ENCODE measurements at places on chromosomes 5 and 9.

DNA sequence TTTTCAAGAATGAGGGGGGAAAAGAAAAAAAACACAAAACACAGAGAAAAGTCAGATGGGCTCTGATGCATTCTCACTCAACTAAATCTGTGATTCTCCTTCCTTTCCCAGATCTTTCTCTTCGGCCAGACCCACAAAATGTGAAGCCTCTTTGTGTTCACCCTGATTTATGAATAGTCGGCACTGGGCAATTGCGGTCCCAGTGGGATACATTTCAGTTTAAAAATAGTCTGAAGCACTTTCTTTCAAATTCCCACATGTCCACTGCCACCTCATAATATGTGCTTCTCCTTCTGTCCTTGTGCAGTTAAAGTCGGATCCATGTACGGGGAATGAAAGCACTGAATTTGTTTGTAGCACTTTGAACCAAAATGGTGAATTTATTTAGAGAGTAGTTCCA lies 995.4 kb upstream of the WWC1 start:
- DNase-seq: no peak

GRCh38 chr5:149337736-149338135 lies 7.6 kb upstream of the GRPEL2 start:
- peak; percentile 78 for DNase-seq

DNA sequence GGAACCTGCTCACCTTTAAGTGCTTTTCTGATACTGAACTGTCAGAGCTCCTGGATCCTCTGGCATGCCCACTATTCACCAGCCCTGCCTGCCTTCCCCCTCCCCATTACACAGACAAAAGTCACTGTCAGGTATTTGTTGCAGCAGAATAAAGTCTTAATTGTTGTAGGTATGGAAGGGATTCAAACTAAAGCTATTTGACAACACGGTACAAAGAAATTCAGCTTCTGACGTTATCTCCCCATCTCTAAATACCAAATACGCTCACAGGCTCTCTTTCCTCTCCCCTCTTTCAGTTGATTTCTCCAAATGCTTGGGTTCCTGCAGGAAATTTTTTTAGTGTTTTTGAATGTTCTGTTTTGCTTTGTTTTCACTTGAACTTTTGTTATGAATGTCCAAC lies 9.3 kb upstream of the TGFBR1 start:
- no peak for DNase-seq

GRCh38 chr5:178293400-178293799 lies 60.8 kb upstream of the PHYKPL start:
- DNase-seq: no peak

DNA sequence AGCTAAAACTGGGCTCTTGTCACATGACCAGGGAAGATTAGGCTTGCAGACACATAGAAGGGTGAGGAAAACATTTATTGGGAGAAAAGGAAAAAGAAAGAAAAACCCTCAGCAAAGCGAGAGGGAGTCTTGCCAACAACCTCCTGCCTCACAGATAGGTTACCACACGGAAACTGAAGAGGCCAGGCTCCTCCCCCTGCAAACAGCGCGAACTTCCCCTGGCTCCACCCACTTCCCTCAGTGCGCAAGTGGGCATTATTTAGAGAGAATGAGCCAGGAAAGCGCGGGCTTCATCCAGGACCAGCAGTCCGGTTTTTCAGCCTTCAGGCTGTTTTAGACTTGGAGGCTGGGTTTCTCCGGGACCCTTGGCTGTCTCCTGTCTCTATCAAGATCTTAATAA lies 70.3 kb downstream of the STK32A start:
- no peak for DNase-seq

GRCh38 chr5:132467287-132467984 lies 23.1 kb downstream of the IRF1 start:
- DNase-seq: no peak

DNA sequence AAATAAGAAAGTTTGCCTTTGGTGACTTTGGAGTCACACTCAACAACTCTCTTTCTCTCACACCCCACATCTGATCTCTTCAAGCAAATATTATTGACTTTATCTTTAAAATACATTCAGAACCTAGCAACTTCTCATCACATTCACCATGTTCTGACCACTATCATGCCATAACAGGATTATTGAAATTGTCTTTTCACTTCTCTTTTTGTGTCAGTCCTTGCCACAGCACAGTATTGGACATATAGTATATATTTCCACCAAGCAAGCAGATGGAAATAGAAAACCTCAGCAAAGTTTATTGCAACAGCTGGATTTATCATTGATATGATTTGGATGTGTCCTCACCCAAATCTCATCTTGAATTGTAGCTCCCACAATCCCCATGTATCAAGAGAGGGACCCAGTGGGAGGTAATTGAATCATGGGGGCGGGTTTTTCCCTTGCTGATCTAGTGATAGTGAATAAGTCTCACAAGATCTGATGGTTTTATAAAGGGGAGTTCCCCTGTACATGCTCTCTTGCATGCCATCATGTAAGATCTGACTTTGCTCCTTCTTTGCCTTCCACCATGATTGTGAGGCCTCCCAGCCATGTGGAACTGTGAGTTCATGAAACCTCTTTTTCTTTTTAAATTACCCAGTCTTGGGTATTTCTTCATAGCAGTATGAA lies 26.9 kb upstream of the ITGA1 start:
- no peak for DNase-seq

GRCh38 chr5:1769017-1769640 lies 30.5 kb downstream of the MRPL36 start:
- DNase-seq: no peak

GRCh38 chr5:61327760-61328753 lies 4.0 kb upstream of the ZSWIM6 start:
- DNase-seq: no peak

DNA sequence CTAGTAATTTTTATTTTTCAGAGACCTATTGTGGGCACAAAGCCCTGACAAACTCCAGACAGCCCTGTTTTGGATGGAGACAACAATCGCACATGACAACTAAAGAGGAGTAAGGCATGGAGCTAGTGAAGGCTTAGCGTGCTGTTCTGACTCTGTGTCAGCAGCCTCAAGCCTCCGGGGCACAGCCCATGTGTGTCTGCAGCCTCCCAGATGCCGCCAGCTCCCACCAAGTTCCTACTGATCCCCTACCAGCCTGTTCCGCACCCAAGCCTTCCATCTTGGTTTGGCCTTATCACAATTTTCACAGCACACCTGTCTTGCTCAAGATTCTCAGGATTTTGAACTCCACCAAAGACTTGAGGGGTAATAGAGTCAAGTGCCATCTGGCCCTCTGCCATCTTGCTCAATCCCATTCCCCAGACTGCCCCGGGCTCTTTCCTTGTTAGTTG lies 70.3 kb upstream of the SH3PXD2B start:
- DNase-seq: no peak

GRCh38 chr9:22256381-22256780 lies 190.2 kb upstream of the DMRTA1 start:
- DNase-seq: no peak

DNA sequence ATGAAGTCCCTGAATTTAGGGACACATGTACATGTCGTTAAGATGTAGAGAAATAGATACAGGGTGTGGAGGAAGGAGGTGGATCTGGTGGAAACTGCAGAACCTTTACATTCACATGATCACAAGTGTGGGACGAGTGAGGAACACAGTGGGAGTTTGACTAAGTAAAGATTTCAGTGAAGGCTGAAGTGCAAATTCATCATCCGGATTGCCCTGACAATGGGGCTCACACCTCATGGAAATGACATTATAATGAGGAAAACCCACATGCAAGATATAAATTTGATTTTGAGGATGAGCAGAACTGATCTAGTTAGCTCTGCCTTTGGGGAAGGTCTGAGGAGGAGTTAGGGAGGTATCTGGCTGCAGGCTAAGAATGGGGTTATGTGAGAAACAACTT lies 173.9 kb downstream of the FSTL4 start:
- DNase-seq: no peak

DNA sequence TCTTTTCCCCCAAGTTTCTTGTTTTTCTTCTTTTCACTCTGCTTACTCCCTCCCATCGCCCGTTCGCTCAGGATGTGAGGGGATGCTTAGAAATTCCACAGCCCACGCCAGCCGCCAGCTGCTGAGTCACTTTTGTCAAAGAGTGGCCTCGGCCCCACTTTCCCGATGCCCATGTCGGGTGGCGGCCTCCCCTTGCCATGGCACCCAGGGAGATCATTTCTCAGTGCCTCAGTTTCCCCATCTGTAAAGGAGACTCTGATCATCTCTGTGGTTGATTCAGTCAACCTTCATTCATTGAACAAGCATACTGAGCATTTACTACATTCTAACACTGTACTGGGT lies 353 bp upstream of the PDGFRB start:
- DNase-seq: no peak

DNA sequence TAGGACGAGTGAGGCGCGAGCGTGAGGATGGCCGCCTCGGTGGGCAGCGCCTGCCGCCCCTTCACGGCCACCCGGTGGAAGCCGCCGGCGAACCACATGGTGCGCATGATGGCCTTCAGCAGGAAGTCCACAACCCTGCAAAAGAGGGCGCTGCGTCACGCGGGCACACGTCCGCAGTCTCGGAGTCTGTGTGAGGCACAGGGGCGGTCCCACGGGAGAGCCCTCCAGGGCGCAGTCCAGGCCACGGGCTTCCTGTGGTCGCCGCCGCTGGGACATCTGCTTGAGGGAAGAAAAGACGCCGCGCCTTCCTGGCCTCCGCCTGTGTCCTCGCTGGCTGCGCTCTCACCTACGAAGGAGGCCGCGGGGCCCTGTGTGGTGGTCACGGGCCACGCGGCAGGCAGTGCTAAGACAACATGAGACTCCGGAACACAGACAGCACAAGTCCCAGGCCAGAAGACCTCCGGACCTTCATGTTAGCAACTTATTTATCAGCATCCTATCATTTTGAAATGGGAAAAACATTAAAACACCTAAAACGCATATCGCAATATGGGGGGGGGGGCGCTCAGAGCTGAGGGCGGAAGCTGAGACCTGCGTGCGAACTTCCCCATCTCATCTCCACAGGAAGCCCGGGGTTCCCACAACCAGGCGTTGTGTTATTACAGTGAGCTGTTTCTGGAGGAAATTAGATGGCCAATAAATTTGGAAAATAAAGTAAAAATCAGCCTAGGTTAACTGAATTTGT lies 28.8 kb downstream of the LPCAT1 start:
- DNase-seq: no peak

GRCh38 chr5:74595143-74595925 lies 45.2 kb downstream of the ENC1 start:
- DNase-seq: no peak

- peak; percentile 50 for DNase-seq
Observed at GRCh38 chr5:56699538-56699937, 115.8 kb upstream of the MAP3K1 start.

GRCh38 chr9:128104171-128104618 lies 23.3 kb downstream of the PTGES2 start:
- peak; percentile 71 for DNase-seq

Data from NCI-H1092 treated with DMSO at 0.1 percent for 48 hours (cell line).